ENCODE measurements at places on chromosomes 3 and 15.

DNA sequence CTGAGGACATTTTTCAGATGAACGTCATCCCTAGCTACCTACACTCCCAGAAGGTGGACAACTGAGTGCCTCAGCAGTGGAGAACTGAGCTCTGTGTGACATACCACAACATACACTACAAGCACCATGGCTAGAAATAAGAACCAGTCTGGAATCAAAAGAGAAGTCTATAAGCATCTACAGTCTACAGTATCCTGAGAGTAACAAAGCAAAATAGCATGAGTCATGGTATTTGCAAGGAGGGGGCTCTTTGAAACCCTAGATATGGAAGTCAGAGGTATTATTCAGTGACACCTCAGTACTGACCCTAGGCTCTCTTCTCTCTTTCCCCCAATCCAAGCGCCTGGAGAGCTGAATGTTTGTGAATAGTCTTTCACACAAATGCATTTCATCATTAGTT lies 87.5 kb downstream of the TNIK start:
- no peak for DNase-seq

DNA sequence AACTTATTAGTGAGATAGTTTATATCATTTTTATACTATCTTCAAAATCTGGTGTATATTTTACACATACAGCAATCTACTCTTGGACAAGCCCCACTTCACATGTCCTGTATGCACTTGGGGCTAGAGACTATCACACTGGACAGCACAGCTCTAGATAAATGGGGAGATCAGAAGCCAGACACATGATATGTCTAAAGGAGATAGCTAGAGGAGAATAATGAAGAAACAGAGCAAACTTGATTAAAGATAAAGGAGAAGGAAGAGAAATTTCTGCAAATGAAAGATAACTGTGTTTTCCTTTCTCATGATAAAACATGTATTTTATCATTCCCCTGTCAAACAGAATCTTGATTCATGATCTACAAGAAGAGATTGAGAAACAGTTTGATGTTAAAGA lies 13.0 kb downstream of the CPA3 start:
- no peak for DNase-seq

- no peak for DNase-seq
These were observed 17.4 kb downstream of the ITGA11 start for GRCh38 chr15:68414591-68414990.

- no peak for DNase-seq
These were observed 116.9 kb upstream of the RAD18 start for GRCh38 chr3:9080163-9080562.

- no peak for DNase-seq
These were observed 7.5 kb upstream of the NDN start for GRCh38 chr15:23694592-23694991.

DNA sequence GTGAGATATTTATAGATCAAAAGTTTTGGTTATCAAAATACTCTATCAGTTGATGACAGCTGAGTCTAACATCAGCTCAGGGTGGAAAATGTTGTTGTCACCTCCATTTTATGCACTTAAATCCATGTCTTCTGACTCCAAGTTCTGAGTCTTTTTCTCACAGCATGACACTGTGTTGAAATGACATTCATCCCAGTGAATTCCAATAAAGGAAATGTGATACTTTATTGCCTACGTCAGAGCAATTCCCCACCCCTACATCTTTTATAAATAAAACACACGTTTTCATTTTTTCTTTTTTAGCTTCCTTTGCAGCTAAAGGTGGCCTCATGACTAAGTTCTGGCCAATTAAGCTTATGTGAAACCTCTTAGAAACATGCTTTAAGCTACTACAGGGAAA lies 10.7 kb downstream of the DRD3 start:
- DNase-seq, result no peak

- no peak for DNase-seq
These were observed 289.7 kb upstream of the TPM1 start for GRCh38 chr15:62752657-62753517.

- DNase-seq, result no peak
These were observed 15.5 kb downstream of the KLF15 start for GRCh38 chr3:126341755-126342150.

DNA sequence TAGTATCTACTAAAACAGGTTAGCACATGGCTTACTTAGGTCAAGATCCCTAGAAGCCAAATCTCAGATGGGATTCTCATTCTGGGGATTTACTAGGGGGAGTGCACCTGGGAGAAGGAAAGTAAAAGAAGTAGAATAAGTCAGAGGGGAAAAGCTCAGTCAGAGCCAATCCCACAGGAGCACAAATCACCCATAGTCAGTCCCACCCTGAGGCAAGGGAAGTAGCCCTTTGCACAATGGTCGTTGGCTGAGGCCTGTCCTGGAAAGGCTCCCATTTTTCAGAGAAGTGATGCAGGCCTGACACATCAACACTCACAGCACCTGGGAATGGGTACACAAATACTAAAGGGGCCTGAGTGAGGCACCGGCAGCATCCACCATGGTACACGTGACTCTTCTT lies 39.8 kb downstream of the SST start:
- no peak for DNase-seq

- no peak for DNase-seq
These were observed 36.5 kb downstream of the GMNC start for GRCh38 chr3:190826018-190826417.

GRCh38 chr15:52796753-52797520 lies 6.8 kb upstream of the ONECUT1 start:
- no peak for DNase-seq

GRCh38 chr15:41836713-41837454 lies 1.8 kb upstream of the PLA2G4B start:
- no peak for DNase-seq

GRCh38 chr15:72890043-72890442 lies 106.5 kb upstream of the ADPGK start:
- no peak for DNase-seq

DNA sequence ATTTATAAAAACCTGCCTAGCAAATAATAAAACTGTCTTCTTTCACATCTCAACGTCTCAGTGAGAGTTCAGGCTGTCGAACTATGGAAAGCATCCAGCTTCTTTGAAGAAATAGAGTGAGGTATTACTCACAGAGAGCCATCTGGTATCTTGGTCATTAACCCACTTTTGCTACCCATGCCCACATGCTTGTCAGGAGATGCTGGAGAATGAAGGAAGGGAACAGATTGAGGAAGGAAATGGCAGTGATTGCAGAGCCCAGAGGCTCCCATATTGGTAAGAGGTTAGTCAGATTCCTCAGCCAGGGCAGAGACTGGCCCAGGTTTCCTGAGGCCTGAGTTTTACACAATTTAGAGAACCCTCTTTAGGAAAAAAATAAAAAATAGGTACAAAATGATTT lies 119.1 kb downstream of the B3GALNT1 start:
- no peak for DNase-seq

- no peak for DNase-seq
These were observed 24.5 kb upstream of the MFSD1 start for GRCh38 chr3:158777161-158777873.

DNA sequence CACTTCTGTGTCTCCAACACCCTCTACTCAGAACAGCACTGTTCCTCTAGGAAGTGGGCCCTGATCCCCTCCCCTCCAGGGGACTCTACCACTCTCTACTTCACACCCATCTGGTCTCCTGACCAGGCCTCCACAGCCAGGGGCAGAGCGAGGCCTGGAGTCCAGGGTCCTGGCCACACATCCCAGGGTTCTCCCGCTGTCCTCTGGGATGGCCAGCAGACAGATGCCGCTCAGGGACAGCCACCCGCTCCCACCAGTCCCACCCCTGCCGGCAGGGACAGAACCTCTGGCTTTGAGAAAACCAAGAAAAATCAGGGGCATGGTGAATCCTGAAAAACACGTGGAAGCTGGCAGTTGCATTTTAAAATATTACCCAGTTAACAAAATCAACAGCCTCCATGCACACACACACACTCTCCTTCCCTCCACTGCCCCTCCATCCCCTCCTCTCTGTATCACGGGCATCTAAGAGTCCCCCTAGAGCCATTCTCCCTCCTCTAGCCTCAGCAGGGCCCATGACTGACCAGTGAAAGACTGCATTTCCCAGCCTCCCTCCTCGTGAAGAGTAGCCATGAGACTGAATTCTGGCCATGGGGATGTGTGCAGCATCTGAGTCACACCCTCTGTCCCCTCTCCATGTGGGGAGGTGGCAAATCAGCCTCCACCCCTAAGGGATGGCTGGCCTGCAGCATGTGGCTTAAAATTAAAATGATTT lies 32.1 kb upstream of the IQSEC1 start:
- DNase-seq, result no peak

GRCh38 chr3:106826791-106827311 lies 550.4 kb upstream of the CCDC54 start:
- DNase-seq, result no peak

GRCh38 chr3:49462222-49462621 lies 7.8 kb upstream of the DAG1 start:
- no peak for DNase-seq

- no peak for DNase-seq
These were observed 35.6 kb upstream of the RHCG start for GRCh38 chr15:89531796-89532537.

GRCh38 chr3:174035328-174035886 lies 637.9 kb downstream of the NLGN1 start:
- no peak for DNase-seq

DNA sequence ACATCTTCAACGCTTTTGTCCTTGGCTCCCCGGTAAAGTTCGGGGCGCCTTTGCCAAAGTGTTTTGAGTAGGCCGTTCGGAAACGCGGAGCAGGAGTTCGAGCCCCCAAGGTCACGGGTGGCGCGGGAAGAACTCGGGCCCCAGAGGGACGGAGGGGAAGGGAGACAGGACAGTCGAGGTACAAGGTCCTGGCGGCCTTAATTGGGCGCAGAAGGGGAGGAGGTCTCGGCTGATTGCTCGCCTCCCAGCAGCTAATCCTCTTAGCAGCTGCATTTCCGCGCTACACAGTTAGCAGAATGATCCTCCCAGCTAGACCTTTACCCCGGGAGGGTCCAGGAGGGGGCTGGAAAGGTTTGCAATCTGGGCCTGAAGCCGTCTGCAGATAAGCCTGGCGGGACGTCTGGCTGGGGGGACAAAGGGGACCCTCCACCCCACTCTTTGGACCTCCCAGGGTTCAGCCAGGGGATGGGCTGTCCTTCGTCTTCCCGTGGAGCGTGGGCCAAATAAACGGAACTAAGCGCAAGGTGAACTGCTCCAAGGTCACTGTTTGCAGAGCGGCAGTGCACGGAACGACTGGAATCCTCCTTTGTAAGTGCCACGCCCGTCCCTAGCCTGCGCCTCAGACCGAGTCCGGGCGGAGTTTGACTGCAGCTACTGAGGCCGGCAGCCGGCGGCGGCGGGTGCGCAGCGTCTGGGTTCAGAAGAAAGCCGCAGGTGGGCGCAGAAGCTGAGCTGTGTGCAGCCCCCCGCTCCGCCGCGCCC lies 7.2 kb downstream of the EOMES start:
- no peak for DNase-seq

DNA sequence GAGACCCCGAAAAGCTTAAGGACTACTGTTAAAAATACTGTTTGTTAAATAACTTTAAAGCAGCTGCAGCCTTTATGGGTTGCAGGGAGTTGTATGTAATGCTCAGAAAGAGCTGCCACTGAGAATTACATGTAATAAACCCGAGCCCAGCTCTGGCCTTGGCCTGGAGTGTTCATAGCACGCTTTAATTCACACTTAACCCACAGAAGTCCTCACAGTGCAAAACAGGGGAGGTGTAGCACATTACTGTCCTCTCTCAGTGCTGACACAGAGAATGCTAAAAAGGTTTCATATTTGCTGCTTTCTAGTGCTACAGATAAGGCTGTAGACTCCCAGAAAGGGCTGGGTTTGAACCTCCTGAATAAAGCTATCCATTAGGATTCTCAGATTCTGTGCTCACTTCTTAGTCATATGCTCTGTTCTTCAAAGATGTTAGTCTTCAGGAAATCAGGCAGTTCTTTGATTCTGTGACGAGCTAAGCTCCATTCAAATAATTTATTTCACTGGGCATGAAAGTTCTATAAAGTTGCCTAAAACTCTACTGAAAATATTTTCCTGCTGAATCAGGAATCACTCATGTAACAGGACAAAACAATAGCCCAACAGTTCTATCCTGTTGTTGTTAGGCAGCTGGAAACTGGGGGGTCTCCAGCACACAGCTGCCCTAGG lies 108.0 kb downstream of the SENP2 start:
- DNase-seq, result no peak

DNA sequence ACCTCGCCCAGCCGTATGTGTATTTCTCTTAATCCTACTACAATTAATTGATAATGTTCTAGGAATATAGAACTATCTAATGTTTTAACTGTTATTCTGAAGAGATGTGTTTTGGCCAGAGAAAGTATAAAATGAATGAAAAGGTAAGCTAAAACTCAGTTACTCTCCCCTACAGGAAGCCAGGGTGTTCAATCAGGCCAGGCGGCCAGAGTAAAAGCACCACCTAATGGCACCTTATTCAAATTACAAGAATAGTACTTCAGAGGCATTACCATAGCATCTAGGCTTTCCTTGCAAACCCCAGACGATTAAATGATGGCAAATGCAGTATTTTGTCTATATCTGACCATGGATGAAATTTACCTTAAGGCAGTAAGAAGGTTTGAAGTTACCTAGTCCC lies 10.4 kb downstream of the SLC12A8 start:
- DNase-seq, result no peak

DNA sequence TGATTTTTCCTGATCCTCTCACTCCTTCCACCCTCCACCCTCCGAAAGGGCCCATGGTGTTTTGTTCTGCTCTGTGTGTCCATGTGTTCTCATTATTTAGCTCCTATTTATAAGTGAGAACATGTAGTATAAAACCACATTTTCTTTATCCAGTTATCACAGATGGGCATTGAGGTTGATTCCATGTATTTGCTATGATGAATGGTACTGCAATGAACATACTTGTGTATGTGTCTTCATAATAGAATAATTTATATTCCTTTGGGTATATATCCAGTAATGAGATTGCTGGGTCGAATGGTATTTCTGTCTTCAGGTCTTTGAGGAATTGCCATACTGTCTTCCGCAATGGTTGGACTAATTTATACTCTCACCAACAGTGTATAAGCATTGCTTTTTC lies 126.0 kb downstream of the IMPG2 start:
- DNase-seq, result no peak

DNA sequence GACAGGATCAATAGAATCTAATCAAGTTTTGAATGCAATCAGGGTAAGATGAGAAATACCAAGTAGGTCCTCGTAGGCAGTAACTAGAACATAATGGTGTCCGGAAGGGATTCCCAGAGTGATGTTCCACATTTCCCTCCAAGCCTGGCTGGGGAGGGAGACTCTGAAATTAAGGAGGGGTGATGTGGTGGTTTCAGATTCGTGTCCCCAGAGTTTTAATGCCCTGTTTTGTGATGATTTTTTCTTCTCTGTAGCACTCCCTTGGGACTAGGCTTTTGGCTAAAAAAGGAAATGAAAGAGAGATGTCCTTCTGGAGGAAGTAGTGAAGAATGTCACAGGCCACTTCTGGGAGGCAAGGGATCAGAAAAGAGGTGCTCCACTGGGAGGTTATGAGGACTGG lies 108.3 kb upstream of the CACNA2D3 start:
- DNase-seq, result no peak

DNA sequence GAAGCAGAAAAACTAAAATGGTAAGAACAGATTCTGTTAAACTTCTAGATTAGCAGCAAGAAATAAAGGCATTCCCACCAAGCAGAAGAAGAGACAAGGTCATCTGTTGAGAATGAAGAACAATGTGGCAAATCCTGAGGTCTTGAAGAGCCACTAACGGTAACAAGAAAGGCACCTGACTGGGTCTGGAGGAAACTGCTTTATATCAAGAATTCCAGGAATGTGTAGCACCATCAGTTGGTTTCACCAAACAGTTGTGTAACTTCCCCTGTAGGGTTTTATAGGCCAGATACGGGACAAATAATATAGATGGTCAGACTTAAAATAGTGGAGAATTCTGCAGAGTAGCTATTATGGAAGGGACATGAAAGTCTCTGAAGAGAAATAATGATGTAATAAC lies 57.3 kb downstream of the ACAP2 start:
- no peak for DNase-seq

GRCh38 chr3:74403307-74403706 lies 211.2 kb downstream of the CNTN3 start:
- DNase-seq, result no peak

Data from endothelial cell (in vitro differentiated cells).